Amniotic stem cell (primary cell): ENCODE measurements at places on chromosomes 5 and 9.

- DNase-seq: peak; percentile 38
Observed at GRCh38 chr9:95091601-95092261, 225.8 kb downstream of the FANCC start.

- DNase-seq: no peak
Observed at GRCh38 chr5:15606197-15606596, 106.2 kb downstream of the FBXL7 start.

- DNase-seq: no peak
Observed at GRCh38 chr9:116913536-116913935, 226.4 kb downstream of the TRIM32 start.

DNA sequence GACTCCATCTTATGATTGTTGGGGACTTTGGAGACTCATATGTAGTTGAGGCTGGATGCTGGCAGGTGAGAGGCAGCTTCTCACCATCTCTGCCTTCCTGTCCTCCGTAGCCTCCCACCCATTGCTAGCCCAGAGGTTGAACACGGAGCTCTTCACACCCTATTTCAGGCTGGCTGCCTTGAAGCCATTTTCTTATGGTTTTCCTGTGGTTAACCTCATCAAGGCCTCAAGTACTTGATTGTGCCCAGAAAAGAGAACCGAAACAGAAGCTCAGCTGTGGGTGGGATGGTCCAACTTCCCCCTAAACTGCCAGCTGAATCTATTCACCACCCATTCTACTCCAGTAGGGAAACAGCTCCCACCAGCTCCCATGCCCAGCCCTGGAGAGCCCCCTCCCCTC is 102.9 kb downstream of the LIFR start:
- DNase-seq: no peak

DNA sequence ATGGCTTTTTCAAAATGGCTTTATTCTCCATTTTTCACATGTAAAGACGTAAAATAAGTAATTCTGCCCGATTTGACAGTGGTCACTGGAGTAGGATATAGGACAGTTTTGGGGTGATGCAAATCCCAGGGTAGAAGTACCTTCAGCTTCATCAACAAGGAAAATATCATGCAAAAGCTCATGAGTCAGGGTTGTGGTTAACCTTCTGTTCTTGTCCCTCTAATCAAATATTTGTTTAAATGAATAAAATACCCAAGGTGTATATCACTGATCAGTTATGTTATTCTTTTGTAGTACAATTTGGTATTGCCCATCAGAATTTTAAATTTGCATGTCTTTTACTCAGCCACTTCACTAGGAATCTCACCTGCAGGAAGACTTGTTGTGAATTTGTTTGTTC is 40.0 kb downstream of the FBXL7 start:
- DNase-seq: no peak
